ENCODE measurements at places on chromosomes 2 and 18.

DNA sequence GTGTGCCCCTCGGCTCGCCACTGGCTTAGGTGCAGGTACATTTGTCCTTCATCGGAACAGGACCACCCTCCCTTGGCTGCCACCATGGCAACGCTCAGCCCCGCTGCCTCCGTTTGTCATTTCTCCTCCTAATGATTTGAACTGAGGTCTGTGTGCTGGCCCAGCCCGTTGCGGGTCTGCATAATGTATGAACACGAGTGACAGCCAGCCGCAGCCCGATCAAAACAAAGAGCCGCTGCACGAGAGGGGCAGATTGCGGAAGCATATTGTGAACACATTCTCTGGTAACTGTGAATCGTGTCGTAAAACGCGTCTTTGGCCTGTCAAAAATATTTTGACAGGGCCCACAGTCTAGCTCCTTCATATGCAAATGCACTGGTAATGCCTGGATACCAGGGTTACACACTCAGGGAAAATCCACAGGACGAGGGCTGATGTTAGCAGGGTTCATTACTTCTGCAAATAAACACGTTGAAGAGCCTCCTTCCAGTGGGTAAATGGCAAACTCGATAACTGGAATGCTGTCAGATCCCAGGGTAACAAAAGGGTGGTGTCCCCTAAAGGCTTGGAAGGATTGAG, 137.0 kb downstream of the AGAP1 start:
- DNase-seq = no peak

DNA sequence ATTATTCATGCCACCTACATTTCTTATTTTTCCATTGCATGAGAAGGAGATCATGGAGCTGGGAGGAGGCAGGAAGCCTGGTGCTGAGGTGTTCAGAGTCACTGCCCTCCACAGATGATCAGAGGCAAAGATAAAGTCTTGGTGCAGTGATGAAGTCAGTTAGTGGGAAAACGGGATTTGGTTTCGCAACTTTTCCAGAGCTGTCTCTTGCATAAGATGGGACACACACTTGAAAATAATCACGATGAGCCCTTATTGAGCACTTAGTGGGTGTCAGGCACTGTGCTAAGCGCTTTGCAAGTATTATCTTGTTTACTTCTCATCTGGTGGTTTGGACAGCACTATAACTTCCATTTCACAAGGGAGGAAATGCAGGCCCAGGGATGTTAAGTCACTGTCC, 222.1 kb upstream of the SMAD2 start:
- DNase-seq = no peak

GRCh38 chr2:69278366-69278765, 108.7 kb downstream of the GFPT1 start:
- DNase-seq = no peak

DNA sequence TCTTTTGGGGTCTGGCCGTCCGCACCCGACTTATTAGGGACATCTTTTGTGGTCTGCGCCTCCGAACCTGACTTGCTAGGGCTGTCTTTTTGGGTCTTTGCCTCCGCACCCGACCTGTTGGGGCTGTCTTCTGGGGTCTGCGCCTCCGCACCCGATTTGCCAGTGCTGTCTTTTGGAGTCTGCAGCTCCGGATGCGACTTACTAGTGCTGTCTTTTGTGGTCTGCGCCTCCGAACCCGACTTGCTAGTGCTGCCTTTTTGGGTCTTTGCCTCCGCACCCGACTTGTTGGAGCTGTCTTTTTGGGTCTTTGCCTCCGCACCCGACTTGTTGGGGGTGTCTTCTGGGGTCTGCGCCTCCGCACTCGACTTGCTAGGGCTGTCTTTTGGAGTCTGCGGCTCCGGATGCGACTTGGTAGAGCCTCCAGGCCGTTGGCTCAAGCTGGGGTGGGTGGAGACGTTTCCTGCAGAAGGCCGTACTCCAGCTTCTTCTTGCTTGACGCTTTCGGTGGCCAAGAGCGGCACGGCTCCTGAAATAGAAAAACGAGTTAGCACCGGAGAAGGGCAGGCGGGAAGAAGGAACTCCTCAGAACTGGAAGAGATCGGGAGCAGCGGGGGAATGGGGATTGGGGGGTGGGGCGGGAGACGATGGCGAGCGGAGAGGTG, 498 bp downstream of the TGOLN2 start:
- DNase-seq = peak; percentile 43

- no peak for DNase-seq
Observed at GRCh38 chr18:74286106-74286855, 5.5 kb downstream of the CYB5A start.

- no peak for DNase-seq
Observed at GRCh38 chr2:46776687-46777327, 138.8 kb downstream of the MCFD2 start.

- DNase-seq = no peak
Observed at GRCh38 chr2:188517549-188518215, 226.0 kb downstream of the GULP1 start.

DNA sequence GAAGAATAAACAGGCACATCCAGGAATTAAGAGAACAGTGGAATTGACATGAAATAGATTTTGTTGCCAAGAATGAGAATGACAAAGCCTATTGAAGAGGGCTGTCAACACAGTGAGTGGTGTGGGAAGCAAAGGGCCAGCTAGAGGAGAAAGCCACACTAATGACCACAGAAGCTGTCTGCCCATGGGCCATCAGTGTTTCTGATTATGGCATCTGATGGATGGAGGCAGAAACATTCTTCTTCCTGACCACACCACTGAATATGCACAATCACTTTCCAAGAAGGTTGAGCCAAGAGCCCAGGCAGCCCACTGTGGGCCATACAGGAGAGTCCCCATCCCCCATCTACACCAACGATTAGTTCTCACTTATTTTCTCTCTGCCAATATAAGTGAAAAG, 146.0 kb upstream of the SH3BP4 start:
- DNase-seq = no peak

GRCh38 chr2:23381084-23381483, 3.9 kb upstream of the KLHL29 start:
- DNase-seq = no peak

GRCh38 chr2:75828826-75829225, 118.1 kb upstream of the GCFC2 start:
- no peak for DNase-seq
